ENCODE measurements at places on chromosomes 4 and X. TPM values are rescaled to one million over a fixed set of nuclear protein-coding genes. Genes with fewer than 3 reads are reported as not detected.

TCEAL2 gene
- total RNA-seq, result 15.1 TPM

GLRA2 gene
- total RNA-seq, result not detected

PNMA3 gene
- total RNA-seq, result 7.8 TPM

ENPP6 gene
- total RNA-seq, result 0.23 TPM

MCF2 gene
- total RNA-seq, result 0.96 TPM

NPNT gene
- total RNA-seq, result 0.97 TPM

KCND1 gene
- 6.8 TPM for total RNA-seq

TMPRSS11A gene
- total RNA-seq, result not detected

ESX1 gene
- not detected for total RNA-seq

ARHGEF38 gene
- total RNA-seq, result not detected

VCX3A gene
- total RNA-seq, result 0.63 TPM

SLC16A2 gene
- total RNA-seq, result 23.6 TPM

MAML3 gene
- total RNA-seq, result 5.6 TPM

RAB39B gene
- 9.3 TPM for total RNA-seq

C1QTNF7 gene
- not detected for total RNA-seq

SPATA4 gene
- not detected for total RNA-seq

EREG gene
- total RNA-seq, result not detected

ODAM gene
- total RNA-seq, result not detected

UGT2B11 gene
- not detected for total RNA-seq

NOX1 gene
- total RNA-seq, result not detected

ASMT gene
- total RNA-seq, result 1.4 TPM

Measured in H1 (cell line).